Activated T-helper 1 cell treated with anti-CD3 and anti-CD28 coated beads, Interleukin-2, amount 50 U/mL, for 16 hours (primary cell): ENCODE measurements at places on chromosomes 5 and 9.

GRCh38 chr5:99586878-99587277 is 658.1 kb upstream of the CHD1 start:
- no peak for DNase-seq

- DNase-seq = no peak
These were observed 501.5 kb downstream of the SPATA31D1 start for GRCh38 chr9:82490019-82490499.

DNA sequence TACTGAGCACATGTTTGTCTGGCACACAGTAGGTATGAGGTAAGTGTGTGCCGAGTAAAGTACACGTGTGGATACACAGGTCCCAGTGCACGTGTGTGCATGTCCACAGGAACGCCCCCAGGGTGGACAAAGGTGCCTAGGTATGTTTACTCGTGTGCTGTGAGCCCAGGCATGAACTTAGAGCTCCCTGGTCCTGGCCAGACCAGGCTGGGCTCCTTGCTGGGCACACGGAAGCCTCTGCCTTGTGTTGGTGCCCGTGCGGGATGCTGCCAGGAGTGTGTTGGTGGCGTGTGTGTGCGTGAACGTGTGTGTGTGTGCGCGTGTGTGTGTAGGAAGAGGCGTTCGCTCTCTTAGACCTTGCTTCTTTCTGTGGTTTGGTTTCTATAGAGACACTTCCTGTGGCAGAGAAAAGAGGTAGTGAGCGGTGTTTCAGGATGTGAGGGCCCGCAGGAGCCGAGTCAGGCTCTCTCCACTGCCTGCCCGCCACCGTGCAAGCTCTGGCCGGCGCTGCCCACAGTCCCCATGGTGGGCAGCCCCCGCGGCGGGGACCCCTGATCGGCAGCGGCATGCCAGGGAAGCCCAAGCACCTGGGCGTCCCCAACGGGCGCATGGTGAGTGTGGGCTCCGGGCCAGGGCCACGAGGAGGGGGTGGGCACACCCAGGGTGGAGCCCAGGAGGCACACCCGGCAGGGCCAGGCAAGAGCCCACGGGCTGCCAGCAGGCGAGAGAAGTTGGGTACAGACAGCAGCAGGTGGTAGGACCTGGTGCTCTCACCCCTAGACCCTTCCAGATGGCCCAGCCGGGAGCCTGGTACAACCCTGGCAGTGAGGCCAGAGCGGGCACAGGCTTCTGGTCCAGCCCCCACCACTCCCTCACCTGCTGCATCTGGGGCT is at the start of gene RGS14:
Gene RGS14, plus strand, starts transcription at position 466 of the 893 bp plus-strand sequence. Its CDS starts 101 bp downstream, at position 567.
- peak; percentile 42 for DNase-seq

GRCh38 chr5:125194883-125195282 is 448.4 kb upstream of the ZNF608 start:
- no peak for DNase-seq

- no peak for DNase-seq
These were observed 136.5 kb downstream of the MRPL36 start for GRCh38 chr5:1663186-1663585.
